Right renal pelvis (tissue), 4 donors: ENCODE measurements at places on chromosomes 16 and 17. TPM values are rescaled to one million over a fixed set of nuclear protein-coding genes. Genes with fewer than 3 reads are reported as not detected.

- DNase-seq = no peak
These were observed 35.8 kb upstream of the ADGRG1 start for GRCh38 chr16:57592591-57593003.

Gene KRT33B
- not detected for polyA plus RNA-seq

GRCh38 chr17:29565643-29566472 is 979 bp downstream of the ABHD15 start:
- no peak for DNase-seq

GRCh38 chr16:56625140-56625942 is at the start of gene MT1E:
Gene MT1E, plus strand, starts transcription at chr16:56625781. Its CDS starts 71 bp downstream, at chr16:56625852.
- DNase-seq = no peak

DNA sequence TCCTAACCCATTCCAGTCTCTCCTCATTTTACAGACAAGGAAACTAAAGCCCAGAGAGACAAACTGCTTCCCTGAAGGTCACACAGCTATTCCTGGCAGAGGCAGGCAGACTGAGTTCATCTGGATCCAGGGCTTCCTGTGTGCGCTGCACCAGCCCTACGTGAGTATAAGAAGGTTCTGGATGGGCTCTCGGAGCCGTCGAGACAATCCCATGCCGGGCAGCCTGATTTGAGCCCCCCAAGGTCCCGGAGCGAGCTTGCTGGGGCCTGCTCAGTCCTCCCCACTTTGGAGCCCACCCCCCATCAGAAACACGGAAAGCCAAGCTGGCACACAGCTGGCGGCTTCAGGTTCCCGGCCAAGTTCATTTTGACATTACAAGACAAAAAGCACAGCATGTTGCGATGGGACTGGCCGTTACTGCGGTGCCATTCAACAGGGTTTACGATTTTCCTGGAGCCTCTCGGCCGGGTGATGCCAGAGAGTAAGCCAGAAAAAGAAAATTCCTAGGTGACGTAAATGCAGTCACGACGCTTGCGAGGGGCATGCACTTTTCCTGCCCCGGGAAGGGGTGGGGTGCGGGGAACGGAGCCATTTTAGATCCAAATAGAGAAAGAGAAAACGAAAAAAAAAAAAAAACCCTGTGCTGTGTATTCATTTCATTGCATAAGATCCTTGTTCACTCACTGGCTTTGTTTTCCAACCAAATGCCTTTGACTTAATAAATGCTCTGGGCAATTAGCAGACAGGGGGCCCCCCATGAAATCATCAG is 167.1 kb upstream of the FOXF1 start:
- DNase-seq = no peak

DNA sequence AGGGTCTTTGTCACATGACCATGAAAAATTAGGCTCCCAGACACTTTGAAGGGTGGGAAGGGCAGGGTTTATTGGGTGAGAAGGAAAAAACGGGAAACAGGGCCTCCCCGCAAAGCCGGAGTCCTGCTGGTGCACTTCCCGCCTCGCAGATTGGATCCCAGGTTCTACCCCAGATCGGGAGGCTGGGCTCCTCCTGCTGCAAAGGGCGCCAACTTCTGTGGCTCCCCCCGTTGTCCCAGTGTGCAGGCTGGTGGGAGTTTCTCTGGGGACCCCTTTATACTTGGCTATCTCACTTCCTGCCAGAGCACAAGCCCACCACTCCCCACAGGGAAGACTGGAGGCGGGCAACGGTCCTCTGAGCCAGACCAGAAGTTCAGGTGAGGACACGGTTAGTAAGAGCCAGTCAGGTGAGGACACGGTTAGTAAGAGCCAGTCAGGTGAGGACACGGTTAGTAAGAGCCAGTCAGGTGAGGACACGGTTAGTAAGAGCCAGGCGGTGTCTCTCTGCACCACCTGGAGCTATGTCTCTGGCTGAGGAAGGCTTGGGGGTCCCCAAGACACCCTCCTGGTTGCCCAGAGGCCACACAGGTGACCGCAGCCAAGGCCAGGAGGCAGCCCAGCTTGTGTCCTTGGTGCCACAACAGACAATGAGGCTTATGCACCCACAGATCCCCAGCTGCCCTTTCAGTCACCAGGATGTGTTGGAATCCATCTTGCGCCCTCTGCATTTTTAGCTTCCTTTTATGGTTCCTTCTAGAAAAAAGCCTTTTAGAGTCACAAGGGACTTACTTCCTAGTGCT is 48.1 kb upstream of the CHMP6 start:
- DNase-seq = no peak

DNA sequence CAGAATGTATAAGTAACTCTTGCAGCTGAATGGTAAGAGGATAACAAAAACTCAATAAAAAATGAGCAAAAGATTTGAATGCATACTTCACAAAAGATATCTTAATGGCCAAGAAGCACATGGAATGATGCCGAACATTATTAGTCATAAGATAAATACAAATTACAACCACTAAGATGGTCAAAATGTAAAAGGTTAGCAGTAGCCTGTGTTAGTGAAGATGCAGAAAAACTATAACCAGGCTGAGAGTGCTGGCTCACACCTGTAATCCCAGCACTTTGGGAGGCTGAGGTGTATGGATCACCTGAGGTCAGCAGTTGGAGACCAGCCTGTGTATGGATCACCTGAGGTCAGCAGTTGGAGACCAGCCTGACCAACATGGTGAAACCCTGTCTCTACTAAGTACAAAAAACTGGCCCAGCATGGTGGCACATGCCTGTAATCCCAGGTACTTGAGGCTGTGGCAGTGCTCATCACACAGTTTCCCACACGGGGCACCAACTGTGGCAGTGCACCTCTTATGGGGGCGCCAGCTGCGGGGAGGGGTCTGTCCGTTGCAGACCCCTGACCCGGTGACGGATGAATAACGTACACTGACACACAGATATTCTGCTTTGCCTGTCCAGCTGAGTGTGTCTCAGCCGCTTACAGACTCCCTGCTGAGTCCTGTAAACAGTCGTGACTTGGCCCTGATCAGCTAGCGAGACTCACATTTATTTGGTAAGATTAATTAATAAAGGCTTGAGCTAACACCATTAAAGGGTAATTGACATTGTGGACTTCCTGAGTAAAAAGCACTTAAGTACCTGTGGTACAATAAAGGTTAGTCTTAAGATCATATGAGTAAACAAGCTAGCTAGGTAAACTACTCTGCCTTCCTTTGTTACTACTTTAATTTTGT is 45.7 kb upstream of the FAM20A start:
- DNase-seq = no peak

- no peak for DNase-seq
These were observed 2.8 kb upstream of the SPATA2L start for GRCh38 chr16:89704281-89704680.

DNA sequence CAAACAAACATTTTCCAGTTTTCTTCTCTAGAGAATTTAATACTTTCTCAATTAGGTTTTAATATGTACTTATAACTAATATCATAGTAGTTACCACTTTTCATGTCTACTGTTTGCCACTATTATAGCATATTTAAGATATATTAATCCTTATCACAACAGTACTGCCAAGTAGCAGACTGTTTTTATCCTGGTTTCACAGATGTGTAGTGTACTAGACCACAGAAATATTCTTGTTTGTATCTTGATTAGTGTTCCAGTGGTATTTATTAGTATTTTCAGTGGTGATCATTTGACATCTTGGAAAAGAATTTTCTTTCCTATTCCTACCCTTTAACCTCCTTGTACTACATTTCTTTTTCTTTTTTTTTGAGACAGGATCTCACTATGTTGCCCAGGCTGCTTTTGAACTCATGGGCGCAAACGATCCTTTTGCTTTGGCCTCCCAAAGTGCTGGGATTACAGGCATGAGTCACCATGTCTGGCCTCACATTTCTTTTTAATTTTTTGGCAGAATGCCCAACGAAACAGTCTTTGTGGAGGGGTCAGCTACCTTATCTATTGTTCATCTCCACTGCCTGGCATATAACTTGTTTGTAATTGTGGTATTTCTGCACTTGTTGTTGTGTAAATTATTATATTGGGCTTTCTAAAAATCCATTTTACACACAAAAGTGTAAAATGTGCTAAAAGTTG is 27.2 kb downstream of the MAP2K4 start:
- DNase-seq = no peak

DNA sequence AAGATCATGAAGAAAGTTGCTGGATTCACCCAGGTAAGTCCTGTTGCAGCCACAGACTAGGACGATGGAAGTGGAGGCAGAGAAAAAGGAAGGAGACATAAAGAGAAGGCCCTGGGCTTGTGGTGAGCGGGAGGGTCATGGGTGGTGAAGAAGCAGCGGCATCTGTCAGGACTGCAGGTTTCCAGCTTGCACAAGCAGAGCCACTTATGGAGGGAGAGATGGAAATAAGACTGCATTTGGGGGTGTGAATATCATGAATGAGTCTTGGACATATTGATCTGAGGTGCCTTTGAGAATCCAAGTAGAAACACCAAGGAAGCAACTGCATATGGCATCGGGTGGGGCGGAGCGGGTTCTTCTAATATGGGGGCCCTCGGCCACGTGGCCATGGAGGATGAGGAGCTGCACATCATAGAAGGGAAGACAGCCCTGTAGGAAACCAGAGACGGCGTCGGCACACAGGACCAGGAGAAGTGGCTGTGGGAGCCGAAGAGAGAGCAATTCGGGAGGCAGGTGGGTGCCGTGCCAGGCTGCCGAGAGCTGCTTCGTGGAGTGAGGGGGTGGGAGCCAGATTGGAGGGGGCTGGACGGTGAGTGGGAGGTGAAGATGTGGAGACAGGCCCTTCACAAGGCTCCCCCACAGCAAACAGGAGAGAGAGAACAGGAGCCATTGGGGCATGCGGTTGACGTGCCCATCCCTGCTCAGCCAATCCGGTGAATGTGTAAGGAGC is 243.5 kb downstream of the GSG1L start:
- no peak for DNase-seq

Gene CCL1
- polyA plus RNA-seq = not detected

GRCh38 chr17:31744511-31744951 is 114.5 kb downstream of the COPRS start:
- DNase-seq = peak; percentile 51

GRCh38 chr16:14559809-14560241 is 70.2 kb downstream of the PARN start:
- DNase-seq = no peak

Gene ATP2A1
- 3.0 TPM for polyA plus RNA-seq

- no peak for DNase-seq
These were observed 76.2 kb upstream of the ZFHX3 start for GRCh38 chr16:73124097-73124652.
